Suppressor macrophage treated with lipopolysaccharide for 1 hour (primary cell): ENCODE measurements at places on chromosomes 12 and 14.

DNA sequence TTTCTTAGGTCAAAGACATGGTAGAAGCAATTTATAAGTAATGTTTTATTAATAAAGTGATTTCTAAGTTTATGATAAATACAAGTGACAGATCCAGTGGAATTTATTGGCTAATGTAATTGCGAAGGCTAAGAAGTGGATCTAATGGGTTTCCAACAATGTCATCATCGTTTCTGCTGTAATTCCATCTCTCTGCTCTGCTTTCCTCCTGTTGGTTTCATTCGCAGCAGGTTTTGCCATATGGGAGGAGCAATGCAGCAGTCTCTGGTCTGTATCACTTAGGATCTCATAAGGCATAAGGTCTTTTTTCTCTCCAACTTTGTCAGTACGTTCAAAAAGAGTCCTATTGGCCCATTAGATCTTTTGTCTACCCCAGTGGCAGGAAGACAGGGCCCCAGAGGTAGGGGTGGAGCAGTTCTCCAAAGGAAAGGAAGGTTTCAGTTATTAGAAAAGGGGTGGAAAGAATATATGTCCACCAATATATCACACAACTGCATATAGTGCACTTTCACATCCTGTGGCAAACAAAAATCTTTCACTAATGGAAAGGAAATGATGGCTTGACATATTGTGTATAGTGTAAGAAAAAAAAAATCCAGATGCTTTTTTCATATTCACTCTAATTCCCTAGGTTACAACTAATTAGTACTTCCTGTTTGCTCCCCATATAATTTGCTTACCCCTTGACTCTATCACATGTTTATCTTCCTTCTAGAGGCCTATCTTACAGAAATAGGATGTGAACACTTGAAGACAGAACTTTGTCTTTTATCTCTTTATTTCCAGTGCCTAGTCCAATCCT is 451.3 kb downstream of the ZFP36L1 start:
- DNase-seq = no peak

- peak; percentile 34 for DNase-seq
These were observed 92.0 kb downstream of the PPP2R5C start for GRCh38 chr14:101853455-101854018.

GRCh38 chr12:68040450-68041075 is 51.3 kb downstream of the IFNG-AS1 start:
- DNase-seq = peak; percentile 78

DNA sequence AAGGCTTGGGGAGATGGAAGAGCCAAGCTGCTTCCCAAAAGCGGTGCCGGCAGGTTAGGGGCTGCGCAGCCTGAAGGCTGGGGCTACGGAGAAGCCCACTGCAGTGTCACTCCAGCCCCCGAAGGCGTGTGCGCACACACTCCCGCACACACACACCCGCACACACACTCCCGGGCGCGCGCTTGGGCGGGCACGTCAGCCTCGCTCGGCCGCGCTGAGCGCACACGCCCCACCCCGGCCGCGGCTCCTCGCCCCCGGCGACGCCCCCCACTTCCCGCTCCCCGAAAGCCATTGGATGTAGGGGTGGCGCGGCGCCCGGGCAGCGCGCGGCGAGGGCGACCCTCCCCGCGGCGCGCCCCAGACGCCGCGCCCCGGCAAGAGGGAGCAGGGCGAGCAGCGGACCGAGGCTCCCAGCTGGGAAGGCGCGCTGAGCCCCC is at the start of gene KCNK10:
Gene KCNK10 (minus strand): TSS at position 184 of the 437 bp plus-strand sequence. CDS start 471 bp downstream, outside the sequence.
- DNase-seq = no peak

GRCh38 chr12:25734529-25735180 is 181.6 kb upstream of the LMNTD1 start:
- DNase-seq = no peak

DNA sequence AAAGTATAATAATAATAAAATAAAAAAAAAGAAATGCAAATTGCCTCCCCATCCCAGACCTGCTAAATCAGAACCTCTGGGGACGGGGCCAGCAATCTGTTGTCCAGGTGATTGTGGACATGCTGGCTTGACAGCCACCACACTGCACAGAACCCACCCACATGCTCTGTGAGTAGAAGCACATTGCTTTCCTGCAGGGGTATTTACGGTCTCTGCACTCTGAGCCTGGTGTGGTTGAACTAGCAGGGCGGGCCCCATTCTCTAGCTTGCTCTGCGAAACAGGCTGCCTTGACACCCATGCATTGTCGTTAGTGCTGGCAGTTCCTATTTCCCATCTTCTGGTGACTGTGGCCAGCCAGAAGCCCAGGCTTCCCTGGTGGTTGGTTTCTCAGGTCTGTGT is 24.5 kb downstream of the PRMT8 start:
- no peak for DNase-seq

- DNase-seq = no peak
These were observed 54.1 kb downstream of the FRS2 start for GRCh38 chr12:69524331-69524630.

DNA sequence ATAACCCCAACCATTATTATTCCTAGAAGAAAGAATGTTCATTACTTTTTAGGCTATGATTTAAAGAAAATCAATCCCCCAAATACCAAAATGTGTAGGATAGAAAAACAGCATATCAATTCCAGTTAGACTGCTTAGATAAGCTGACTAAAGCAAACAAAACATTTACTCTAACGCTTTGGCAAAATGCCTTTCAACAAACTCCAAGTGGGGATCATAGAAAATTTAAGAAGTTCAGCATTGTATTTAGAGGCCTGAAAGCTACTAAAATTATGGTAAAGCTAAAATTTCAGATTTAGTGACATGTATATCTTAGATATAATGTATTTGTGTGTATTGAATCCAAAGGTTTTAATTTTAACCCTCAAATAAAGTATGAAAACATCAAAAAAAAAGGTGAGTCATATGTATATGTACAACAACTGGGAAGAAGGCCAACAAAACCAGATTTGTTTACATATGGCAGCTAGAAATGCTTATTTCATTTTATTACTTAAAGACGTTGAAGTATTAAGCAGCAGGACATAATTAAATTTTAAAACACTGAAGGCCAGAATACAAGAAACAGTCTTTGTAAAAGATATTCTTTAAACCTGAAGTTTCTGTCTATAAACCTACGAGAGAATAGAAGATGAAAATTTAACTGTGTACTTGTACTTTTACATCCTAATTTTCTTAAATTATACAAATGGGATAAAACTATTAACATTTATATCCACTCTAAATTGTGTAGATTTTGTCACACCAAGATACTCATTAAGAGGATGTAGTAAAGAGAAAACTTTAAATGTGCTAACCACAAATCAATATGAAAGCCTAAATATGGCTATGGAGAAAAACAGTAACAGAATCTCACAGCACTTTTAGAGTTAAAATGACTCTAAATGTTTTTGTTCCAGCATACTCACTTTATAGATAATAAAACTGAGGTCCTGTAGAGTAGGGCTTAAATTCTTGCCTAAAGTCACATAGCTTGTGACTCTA is 71.4 kb downstream of the SLC41A2 start:
- DNase-seq = no peak

DNA sequence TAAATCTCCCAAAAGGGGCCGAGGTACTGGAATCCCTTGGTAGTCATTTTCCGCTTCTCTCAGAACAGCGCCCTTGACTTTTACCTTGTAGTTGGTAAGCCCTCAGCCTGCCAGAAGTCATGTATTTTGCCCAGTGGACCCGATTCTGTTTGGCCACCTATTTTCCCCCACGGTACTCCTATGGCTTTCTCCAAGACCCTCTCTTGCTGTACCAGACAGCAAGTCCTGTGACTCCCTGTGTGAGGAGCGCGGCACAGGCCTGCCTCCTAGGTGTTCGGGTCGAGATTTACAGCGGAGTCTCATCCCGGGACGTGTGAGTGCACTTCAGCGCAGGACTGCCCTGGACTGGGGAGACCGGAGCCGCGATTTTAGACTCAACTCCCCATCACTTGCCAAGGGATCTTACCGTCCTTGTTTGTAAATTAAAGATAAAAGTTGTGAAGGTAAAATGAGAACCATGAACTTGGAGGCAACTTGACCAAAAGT is 1.1 kb upstream of the MBD6 start:
- no peak for DNase-seq

- DNase-seq = no peak
These were observed 32.8 kb upstream of the C14orf180 start for GRCh38 chr14:104546591-104547309.

GRCh38 chr12:105469211-105469610 is 138.7 kb downstream of the C12orf75 start:
- no peak for DNase-seq

GRCh38 chr12:1970331-1970900 is 33.8 kb downstream of the DCP1B start:
- no peak for DNase-seq

- no peak for DNase-seq
These were observed 128.0 kb downstream of the NDUFA12 start for GRCh38 chr12:94875525-94875924.

GRCh38 chr12:39975374-39975918 is 130.4 kb downstream of the SLC2A13 start:
- DNase-seq = no peak

- no peak for DNase-seq
These were observed 213.1 kb upstream of the RTL1 start for GRCh38 chr14:101116486-101117130.

GRCh38 chr12:25152055-25152454 is 42.9 kb downstream of the DNAI7 start:
- no peak for DNase-seq

DNA sequence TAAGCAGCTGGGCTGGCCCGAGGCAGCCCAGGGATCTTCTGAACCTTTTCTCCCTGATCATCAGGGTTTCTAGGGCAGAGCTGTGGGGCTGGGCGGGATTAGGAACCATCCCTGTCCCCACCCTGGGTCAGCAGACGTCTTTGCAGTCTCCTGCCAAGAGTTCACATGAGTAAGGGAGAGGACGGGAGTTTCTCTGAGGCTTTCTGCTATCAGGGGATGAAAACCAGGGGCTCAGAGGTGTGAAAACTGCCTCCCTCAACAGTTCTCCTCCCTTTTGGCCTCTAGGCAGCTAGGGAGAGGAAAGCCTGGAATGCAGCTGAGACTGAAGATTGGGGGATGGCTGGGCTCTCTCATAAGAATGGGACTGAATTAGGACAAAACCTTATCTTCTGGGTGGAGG is 7.9 kb downstream of the ZNF385A start:
- no peak for DNase-seq

DNA sequence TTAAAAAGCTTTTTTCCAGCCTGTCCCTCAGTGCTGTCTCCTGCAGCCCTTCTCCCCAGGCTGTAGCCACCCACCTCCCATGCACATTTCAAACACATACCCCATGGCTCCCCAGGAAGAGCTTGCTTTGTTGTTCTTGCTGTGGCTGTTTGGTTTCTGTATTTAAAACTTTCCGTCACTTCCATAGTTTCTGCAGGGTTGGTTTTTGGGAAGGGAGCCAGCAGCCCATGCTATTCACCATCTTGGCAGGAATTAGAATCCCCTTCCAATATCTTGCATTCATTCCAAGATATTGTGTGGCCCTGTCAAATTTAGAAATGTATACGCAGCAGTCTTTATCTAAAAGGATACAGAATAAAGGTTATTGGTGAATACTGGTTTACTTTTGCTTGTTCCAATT is 29.6 kb downstream of the CFAP251 start:
- no peak for DNase-seq

- DNase-seq = no peak
These were observed 10.3 kb downstream of the KIF26A start for GRCh38 chr14:104148433-104149277.

DNA sequence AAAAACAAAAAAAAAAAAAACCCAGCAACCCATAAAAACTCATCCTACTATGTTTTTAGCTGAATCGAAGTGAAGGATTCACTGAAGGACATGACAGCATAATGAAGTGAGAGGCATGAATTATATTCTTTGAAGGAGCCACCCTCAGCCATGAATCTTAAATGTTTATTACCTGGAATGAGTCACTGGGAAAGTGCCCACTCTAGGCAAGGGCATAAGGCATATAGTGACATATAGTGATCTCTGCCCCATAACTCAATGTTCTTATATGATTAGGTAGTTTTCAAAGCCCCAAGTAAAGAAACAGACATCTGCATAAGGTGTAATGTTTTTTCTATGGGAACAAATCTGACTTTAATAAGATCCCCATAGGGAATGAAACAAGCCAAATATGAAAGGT is 79.9 kb downstream of the MDGA2 start:
- DNase-seq = no peak

DNA sequence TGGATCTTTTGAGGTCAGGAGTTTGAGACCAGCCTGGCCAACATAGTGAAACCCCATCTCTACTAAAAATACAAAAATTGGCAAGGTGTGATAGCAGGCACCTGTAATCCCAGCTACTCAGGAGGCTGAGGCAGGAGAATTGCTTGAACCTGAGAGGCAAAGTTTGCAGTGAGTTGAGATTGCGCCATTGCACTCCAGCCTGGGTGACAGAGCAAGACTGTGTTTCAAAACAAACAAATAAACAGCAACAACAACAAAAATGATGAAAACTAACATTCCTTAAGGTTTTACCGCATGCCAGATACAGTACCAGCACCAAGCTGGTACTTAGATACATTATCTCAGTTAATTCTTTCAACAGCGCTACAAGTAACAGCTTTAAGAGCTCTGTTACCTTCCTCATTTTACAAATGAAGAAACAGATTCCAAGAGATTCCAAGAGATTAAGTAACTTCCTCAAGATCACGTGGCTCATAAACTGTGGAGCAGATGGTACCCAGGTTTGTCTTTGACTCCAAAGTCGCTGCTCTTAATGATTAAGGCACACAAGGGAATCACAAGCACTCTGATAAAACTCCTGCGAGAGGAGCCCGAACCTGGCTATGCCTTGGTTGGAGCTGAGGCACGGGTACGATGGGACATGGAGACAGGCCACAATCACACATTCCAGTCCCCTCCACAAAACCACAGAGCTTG is 17.7 kb upstream of the PLEK2 start:
- no peak for DNase-seq

GRCh38 chr12:93460902-93461301 is 6.4 kb upstream of the MRPL42 start:
- DNase-seq = no peak

GRCh38 chr12:30813525-30814294 is 59.0 kb upstream of the CAPRIN2 start:
- DNase-seq = peak; percentile 33

DNA sequence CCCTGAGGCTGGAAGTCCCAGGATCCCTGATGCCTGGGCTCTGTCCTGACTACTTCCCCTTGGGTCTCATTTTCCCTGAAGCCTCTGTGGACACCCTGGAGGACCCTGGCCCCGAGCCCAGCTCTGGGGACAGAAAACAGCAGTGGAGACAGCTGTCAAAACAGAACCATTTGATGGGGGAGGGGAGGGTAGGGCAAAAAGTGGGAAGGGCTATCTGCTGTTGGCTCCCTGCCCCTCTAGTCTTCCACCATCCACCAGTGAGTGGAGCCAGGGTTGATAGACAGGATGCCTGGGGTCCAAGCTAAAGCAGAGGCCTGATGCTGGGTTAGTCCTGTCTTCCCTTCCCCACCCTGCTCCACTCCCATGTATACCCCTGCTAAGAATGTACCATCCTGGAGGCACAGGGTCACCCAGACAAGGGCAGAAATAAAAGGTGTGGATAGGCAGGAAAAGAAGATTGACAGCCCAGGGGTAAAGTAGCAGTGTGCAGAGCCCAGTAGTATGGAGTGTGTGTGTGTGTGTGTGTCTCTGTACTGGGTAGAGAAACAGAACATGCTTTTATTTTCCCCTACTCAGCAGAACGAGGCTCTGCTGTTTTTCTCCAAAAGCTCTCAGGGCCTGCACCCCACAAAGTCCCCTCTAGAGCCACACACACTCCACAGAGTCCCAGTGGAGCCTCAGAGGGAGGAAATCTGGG is 9.8 kb downstream of the ZNF385A start:
- no peak for DNase-seq
